Dermis blood vessel endothelial cell (primary cell): ENCODE measurements at places on chromosomes 13 and 19.

DNA sequence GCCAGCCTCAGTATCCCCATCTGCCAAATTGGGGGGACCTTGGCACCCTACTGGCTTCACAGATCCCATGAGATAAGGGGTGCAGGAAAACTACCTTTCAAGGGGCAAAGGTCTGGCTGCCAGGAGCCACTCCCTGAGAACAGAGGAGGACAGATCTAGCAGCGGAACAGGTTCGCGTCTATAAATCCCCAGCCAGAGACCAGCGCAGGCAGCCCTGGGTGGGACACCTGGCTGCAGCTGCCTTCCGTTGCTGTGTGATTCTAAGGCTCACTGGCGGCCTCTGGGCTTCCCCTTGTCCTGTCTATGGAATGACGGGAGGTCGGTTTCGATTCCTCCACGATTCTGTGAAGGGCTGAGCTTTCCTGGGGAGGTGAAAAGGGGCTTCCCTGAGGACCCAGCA is 7.3 kb downstream of the RELB start:
- DNase-seq, result no peak

DNA sequence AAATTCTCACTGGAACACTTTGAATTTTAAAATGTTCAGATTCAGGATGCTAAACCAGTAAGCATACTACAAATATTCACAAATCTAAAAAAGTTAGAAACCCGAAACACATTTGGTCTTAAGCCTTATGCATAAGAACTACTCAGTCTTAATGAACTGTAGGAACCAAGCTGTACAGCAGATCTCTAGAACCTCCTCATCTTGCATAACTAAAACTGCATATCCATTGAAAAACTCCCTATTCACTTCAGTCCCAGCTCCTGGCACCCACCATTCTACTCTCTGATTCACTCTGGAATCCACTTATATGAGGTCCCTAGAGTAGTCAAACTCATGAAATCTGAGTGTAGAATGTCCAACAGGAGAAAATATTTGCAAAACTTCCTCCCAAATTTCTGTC is 65.6 kb upstream of the CEACAM8 start:
- no peak for DNase-seq

GRCh38 chr13:111614009-111614408 is 293.6 kb downstream of the TEX29 start:
- no peak for DNase-seq

DNA sequence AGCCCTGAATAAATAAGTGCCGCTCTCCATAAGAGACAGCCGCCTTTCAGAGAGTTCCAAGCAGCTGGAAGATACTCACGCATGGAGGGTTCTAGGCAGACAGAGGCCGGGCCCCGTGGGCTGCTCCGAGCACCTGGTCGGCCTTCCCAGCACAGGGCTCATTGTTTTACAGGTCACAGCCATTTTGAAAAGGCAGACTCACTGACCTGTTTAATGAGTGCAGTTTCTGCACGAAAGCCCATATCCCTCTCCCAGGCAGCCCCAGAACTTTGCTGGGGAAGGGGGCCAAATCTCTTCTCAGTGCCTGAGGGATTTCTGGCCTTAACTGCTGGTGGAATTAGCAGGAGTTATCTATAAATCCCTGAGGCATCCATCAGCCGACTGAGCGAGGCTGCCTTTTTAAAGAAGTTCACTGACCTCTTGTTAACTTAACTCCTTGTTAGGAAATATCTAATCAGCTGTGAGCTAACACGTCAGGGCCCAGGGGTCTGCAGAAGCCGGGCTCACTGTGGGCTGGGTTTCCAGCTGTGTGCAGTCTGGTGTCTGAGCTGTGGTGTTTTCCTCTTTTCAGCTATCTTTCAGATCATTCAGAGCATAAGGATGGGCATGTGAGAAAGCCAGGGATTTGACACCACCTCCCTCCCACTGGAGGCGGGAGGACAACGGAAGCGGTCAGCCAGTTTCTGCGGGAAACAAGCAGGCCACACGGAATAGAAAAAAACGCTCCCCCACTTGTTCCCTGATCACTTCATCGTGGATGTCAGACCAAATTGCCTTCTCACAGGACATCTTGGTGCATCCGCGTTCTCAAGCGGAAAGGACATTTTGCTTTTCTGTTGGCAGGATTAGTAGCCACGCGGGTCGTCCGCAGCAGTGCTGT is 23.3 kb downstream of the SERP2 start:
- DNase-seq, result no peak
